ENCODE measurements at places on chromosomes 1 and 21.
A peak's percentile ranks its signal among the peaks of the same experiment; 100 is the strongest.

DNA sequence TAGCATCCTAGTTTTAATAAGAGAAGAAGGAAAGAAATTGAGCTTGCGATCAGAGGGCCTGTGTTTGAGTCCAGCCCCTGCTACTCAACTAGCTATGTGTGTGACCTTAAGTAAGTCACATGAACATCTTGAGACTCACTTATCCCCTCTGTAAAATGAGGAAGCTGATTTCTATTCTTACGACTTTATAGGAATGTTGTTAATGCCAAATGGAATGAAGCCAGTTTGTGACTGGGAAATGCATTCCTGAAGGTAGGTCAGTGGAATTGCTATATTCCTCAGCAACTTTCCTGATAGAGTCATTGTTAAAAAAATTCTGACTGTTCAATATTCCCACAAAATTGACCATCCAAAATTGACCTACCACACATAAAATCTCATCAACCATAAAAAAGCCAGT lies 14.9 kb downstream of the FASLG start:
- no peak for DNase-seq

- no peak for DNase-seq
Observed at GRCh38 chr1:94614996-94615395, 73.4 kb upstream of the F3 start.

- DNase-seq = no peak
Observed at GRCh38 chr1:207156826-207157225, 52.8 kb downstream of the C4BPA start.

DNA sequence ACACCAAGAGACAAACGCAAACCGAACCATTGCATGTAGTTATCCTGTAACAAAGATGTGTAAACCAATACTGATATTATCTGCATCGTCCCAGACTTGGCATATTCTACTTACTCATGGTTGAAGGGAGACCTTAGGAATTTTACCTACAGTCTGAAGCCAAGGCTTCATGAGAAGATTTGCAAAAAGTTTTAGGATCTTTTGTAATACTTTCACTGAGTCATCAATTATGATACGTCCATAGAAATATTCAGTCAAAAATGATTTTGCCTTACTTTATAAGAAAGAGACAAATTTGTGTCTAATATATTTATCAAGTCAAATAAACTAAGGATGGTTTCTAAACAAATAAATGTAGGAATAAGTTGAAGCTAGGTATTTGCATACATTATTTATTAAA lies 1176.1 kb upstream of the ADGRL2 start:
- no peak for DNase-seq

- no peak for DNase-seq
Observed at GRCh38 chr1:106722466-106722865, 334.0 kb upstream of the PRMT6 start.

- no peak for DNase-seq
Observed at GRCh38 chr1:116346943-116347673, 25.9 kb upstream of the ATP1A1 start.

GRCh38 chr1:66739401-66740157 lies 12.7 kb upstream of the DYNLT5 start:
- no peak for DNase-seq

DNA sequence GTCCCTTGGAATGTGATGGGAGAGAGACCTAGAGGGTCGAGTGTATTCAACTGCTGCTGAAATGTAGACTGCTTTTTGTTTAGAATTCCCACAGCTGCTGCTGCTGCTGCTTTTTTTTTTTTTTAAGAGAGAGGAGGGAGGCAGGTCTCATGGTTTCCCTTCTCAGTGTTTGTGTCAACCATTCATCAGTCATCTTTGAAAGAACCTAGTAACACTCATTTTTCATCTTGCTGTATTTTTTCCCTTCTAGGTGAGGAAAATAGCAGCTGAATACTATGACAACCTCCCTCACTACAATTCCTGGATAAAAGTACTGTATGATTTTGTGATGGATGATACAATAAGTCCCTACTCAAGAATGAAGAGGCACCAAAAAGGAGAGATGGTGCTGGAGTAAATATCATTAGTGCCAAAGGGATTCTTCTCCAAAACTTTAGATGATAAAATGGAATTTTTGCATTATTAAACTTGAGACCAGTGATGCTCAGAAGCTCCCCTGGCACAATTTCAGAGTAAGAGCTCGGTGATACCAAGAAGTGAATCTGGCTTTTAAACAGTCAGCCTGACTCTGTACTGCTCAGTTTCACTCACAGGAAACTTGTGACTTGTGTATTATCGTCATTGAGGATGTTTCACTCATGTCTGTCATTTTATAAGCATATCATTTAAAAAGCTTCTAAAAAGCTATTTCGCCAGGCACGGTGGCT lies 9.2 kb downstream of the DEGS1 start:
- DNase-seq = no peak

- DNase-seq = no peak
Observed at GRCh38 chr1:183194527-183195141, 8.6 kb downstream of the LAMC2 start.

DNA sequence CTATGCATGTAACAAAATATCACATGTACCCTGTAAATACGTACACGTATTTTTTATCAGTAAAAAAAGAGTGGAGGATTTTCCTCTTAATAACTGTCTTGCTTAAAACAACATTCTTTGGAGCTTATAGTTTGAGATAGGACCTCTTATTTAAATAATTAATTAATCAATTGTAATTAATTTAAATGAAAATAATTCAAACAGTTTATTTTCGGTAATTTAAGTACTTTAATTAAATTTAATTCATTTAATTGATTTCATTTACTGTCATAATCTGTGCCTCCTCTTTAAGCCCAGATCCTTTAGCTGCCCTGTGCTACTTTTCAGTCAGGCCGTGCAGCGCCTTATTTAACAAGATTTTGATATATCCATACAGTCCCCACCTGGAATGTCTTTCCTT lies 427.0 kb downstream of the HLX start:
- no peak for DNase-seq

DNA sequence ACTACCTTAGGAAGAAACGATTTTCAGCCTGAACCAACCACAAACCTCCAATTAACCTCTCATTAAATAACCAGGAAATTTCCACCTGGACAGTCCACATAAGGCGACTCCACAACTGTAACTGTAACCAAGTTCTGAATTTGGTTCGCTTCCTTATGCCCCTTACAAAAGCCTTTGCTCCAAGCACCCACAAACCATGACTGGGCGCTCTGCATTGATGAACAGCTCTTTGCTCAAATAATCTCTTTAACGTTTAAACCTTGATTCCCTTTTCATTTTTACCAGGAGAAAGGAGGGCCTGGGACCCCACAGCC lies 38.2 kb upstream of the ZNF124 start:
- DNase-seq = no peak

DNA sequence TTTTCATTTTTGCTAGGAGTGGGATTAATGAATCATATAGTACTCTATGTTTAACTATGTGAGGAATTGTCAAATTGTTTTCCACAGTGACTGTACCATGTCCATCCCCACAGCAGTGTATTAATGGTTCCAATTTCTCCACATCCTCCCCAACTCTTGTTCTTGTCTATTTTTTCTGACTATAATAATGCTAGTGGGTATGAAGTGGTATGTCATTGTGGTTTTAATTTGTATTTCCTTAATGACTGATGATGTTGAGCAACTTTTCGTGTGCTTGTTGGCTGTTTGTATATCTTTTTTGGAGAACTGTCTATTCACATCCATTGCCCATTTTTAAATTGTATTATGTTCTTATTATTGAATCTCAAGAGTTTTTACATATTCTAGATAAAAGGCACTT lies 10.0 kb upstream of the KPRP start:
- DNase-seq = no peak

- peak; percentile 14 for DNase-seq
Observed at GRCh38 chr21:21750124-21750825, 752.1 kb downstream of the NCAM2 start.

GRCh38 chr1:213017447-213018273 lies 2.0 kb upstream of the ANGEL2 start:
- no peak for DNase-seq

DNA sequence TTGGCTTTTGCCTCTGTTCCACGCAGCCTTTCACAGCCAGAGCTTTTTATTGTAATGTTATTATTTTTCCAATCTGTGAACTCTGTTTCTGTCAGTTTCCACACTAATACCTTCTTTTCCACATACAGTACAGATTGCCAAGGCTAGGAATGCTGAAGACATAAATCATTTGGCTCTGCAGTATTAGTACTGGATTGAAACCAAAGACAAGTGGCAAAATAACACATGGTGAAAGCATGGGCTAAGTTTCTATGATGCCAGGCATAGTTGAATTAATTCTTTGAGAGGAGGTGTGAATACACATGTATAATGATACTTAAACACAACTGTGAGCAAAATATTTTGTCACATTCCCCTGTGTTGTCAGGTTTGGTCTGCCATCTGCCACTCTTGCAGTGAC lies 73.5 kb downstream of the TMEM200B start:
- DNase-seq = no peak

DNA sequence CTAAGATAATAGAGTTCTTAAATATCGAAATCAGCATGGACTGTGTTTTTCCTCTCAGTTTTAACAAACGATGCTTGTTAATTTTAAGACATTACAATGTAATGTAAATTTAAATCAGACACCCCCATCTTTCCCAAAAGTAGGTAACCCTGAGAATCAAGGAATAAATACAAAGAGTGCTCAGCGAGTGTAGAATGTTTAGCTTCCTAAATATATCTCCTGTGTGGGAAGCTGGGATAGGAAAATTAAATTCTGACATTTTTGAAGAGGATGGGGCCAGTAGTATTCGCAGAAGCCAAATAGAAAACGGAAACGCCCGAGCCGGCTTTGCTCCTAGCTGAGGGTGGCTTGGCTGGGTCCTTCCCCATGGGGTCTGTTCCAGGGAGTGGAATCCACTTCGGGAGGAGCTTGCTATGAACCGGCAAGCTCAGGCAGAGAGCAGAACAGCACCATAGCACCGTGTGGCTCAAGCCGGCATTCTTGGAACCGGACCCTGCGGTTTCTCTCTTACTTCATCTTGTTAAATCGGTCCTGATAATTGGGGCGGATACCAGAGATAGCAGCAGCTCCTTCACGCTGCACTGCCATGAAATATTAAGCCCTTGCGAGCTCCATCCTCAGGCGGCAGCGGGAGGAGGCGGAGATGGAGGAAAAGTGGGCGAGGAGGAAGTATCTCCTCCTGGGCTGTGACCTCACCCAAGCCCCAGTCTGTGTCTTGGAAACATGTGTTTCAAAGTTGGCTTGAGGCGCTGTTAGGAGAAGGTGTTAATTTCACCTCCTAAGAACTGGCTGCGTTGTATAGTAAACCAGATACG lies 24.9 kb downstream of the MAP3K7CL start:
- peak; percentile 65 for DNase-seq

GRCh38 chr1:1869469-1869868 lies 21.4 kb downstream of the GNB1 start:
- DNase-seq = no peak

- no peak for DNase-seq
Observed at GRCh38 chr1:63690966-63691700, 82.7 kb upstream of the ROR1 start.

GRCh38 chr1:159791031-159791430 lies 10.3 kb downstream of the DUSP23 start:
- no peak for DNase-seq

- no peak for DNase-seq
Observed at GRCh38 chr1:98355656-98356383, 305.7 kb upstream of the SNX7 start.

DNA sequence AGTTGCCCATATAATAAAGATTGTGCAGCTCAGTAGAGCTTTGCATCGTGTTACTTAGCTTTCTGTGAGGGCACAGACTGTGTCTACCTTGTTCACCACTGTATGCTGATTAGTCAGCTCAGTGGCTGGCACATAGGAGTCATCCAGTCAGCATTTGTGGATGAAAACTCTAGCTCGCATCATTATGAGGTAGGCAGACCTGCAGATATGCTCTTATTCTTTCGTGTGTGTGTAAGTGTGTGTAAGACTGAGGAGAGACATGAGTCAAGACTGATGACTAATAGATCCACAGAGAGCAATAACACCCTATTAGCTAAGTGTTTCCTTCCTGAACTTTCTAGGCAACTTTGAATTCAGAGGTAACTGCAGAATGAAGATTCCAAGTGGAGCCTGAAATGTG lies 17.1 kb downstream of the TTF2 start:
- no peak for DNase-seq

GRCh38 chr1:6474815-6475282 lies 8.9 kb upstream of the TNFRSF25 start:
- DNase-seq = no peak

- DNase-seq = no peak
Observed at GRCh38 chr1:182649041-182649440, 35.3 kb downstream of the RGS8 start.

GRCh38 chr1:208809876-208810275 lies 565.7 kb upstream of the PLXNA2 start:
- DNase-seq = no peak

DNA sequence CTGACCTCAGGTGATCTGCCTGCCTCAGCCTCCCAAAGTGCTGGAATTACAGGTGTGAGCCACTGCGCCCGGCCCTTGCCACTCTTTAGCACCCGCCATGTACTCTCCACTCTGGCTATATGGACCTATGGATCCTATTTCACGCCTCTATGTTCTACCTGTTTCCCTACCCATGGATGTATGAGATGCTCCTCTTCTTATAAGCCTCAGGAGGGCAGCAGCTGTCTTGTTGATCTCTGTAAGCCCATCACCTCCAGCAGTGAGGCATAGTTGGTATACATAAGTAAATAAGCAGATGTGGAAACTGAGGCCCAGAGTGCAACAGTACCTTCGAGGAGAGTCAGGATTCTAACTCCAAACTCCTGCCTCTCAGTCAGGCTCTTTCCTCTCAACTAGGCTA lies 24.7 kb upstream of the ARTN start:
- no peak for DNase-seq

- no peak for DNase-seq
Observed at GRCh38 chr1:114109981-114110380, 43.7 kb downstream of the SYT6 start.

GRCh38 chr21:35222541-35222941 lies 173.4 kb upstream of the RUNX1 start:
- DNase-seq = no peak

DNA sequence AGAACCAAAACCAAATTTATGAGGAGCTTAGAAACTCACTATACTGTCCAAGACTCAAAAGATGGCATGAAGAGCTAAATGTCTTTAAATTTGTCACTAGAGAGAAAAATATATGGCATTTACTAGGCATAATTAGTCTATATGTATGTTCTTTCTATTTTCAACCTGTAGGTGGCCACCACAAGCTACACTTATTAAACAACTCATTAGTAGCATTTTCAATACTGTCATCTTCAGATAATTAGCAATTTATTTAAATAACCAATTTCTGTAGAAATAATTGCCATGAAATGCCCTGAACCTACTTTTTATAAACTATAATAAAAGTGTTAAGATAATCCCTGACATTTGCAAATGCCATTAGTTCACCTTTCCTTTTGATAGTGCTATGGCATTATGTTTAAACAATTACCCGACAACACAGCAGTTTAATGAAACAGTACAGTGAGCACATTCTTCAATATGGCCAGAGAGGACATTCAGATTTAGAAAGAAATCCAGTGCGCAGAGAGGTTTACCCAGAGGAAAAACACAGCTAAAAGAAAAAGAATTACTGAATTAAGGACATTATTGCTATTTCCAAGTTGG lies 522.5 kb downstream of the PTBP2 start:
- DNase-seq = peak; percentile 43

Data from eye (tissue), 1 donor.